ENCODE measurements at places on chromosomes 16 and 17.

DNA sequence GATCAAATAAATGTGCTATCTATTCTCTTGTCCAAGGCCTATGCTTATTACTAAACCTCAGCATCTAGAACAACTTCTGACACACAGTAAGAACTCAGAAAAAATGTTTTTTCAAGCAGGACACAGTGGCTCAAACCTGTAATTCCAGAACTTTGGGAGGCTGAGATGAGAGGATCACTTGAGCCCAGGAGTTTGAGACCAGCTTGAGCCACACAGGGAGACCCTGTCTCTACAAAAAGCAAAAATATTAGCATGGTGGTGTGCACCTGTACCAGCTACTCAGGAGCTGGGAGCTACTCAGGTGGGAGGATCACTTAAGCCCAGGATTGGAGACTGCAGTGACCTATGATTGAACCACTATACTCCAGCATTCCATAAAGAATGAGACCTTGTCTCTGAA is 32.5 kb downstream of the USP32 start:
- no peak for DNase-seq

- DNase-seq = peak; percentile 51
These were observed at the start of gene CASKIN2 for GRCh38 chr17:75515496-75516254. Gene CASKIN2 (minus strand): TSS chr17:75515537. CDS start chr17:75513804, 1,733 bp downstream.

- DNase-seq = no peak
These were observed 1.1 kb downstream of the KATNB1 start for GRCh38 chr16:57736419-57737351.

DNA sequence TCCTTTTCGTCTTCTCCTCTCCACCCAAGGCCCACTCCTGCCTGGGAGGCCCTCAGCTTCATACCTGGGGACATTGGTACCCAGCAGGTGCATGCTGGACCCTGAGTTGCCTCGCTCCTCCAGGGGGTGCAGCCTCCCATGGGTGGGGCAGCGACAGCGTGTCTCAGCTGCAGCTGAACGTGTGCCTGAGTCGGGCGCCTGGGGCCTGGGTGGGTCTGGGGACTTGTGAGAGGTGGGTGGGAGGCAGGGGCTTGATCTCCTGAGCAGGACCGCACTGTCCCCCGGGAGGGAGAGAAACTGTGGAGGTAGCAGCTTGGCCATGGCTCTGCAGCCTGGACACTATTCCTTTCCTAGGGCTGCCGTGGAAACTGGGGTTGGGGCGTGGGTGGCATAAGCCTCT is 24.8 kb upstream of the ENGASE start:
- no peak for DNase-seq

GRCh38 chr17:48066192-48066591 is 18.0 kb downstream of the NFE2L1 start:
- DNase-seq = no peak

- DNase-seq = no peak
These were observed 540.8 kb upstream of the HSBP1 start for GRCh38 chr16:83266848-83267553.

DNA sequence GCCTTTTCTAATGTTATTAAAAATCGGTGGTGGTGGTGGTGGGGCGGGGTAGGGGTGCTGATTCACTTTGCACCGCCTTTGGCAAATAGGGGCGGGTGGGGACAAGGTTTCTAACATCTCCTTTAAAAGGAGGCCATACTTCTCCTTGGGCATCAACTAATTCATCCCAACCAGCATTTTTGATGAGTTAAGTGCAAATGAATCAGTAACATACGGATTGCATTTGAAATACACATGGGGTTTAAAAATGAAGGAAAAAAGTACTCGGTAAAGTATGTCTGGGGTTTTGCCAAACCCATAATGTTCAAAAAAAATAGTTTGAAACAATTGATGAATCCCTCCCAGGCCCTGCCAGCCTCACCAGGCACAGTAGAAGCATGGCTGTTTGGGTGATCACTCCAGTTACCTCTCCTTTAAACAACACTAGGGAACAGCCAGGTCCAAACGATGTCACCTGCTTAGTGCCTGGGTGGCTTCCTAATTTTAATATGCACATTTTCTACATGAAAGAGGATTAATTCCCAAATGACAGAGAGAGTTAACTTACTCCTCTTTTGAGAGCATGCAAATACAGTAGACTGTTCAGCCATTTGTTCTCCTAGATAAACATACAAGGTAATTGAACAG is 107.2 kb downstream of the ANKFN1 start:
- DNase-seq = no peak

DNA sequence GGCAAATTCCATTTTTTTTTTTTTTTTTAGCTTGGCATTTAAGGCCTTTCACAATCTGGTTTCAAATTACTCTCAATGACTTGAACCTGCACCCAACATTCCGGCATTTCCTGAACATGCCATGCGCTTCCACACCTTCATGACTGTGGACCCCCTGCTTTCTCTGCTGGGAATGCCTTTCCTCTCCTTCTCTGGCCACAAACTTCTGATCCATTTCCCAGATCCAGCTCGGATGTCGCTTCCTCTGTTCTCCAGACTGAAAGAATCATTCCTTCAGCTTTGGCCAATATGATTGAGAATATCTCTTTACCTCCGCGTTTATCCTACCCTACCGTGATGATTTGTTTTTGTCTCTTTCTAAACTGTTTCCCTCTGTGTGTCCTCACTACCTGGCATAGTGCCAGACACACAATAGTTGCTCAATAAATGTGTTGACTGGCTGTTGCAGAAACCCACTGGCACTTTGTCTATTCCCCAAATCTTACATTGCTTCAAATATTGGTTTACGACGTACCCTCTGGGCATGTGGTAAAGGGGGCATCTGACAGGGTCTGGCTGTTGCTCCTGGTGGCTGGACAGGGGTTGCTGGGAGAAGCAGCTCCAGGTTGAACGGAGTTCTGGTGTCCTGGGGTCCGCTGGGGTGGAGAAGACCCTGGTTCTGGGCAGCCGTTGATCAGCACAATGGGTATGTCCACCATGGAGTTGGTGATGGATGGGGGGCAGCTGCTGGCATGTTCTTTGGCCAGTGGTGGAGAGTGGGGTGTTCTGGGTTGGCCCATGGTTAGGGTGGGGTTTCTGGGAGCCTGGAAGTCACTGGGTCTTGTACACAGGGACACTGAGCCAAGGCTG is 14.7 kb downstream of the TNS4 start:
- DNase-seq = no peak

GRCh38 chr16:82633964-82634600 is 7.3 kb downstream of the CDH13 start:
- DNase-seq = no peak

- DNase-seq = no peak
These were observed 4.8 kb upstream of the KRT36 start for GRCh38 chr17:41494524-41494923.

GRCh38 chr17:66304304-66305174 is 2.1 kb downstream of the PRKCA start:
- DNase-seq = no peak

DNA sequence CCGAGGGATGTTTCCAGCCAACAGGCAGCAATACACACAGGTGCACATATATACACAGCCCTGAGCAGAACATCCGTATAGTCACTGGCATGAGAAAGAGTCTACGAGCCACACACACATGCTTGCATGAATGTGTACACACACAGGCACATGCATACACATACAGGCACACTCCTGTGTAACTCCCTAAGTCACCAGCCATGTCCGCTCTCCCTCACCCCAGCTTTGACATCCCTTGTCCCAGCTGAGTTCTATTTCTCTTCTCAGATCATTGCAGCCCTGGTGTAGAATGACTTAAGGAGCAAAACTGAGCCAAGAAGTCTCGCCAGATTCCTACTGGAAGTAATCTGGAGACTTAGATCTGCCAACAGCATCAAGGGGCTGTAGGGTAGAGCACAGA is 13.1 kb downstream of the CDRT4 start:
- DNase-seq = no peak

DNA sequence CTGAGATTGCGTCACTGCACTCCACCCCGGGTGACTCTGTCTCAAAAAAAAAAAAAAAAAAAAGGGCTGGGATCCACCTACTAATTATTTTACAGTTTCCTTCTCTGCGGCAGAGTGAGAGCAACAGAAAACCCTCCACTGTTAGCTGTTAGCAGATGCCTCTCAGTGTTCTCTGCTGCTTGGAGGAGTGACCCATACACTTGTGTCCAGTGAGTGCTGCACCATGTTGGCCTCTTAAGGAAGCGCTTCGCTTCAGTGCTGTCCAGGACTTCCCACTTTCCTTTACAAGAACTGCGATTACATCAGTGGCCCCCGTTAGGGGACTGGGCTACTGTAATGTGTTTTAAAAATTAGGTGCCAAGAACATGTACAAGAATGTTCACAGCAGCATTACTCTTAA is 18.4 kb upstream of the CLEC18B start:
- no peak for DNase-seq

GRCh38 chr17:44864831-44865230 is 17.1 kb downstream of the HIGD1B start:
- no peak for DNase-seq

GRCh38 chr17:58325976-58326468 is 2.6 kb downstream of the TSPOAP1 start:
- no peak for DNase-seq

- DNase-seq = no peak
These were observed 24.2 kb downstream of the DNAH9 start for GRCh38 chr17:11622492-11622891.

DNA sequence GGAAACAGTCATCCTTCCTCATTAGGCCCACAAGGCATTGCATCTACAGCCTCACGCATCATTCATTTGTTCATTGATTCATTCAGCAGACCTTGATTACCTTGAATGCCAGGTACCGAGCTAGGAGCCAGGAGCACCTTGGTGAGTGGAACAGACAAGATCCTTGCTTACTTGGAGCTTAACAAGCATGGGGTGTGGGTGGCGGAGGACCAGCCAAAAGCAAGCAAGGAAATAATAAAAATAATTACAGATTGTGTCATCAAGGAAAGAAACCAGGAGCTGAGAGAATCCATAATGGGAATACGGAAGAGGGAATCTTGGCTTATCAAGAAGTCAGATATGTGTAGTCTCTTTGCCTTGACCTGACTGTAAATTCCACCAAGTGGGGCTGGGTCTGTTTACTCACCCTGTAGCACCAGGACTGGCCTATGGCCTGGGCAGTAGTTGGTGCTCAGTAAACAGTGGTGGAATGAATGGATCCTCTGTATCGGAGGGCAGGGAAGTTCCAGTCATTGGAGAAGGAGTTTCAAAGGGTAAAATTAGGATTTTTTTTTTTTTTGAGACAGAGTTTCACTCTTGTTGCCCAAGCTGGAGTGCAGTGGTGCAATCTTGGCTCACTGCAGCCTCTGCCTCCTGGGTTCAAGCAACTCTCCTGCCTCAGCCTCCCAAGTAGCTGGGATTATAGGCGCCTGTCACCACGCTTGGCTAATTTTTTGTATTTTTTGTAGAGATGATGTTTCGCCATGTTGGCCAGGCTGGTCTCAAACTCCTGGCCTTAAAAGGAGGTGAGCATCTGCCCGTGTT is 157.7 kb downstream of the MSI2 start:
- no peak for DNase-seq

GRCh38 chr17:4946312-4946976 is 1.9 kb downstream of the PFN1 start:
- DNase-seq = no peak

- DNase-seq = no peak
These were observed 77.4 kb downstream of the CDH13 start for GRCh38 chr16:82703871-82704768.

- DNase-seq = no peak
These were observed 43.7 kb downstream of the PKD1L3 start for GRCh38 chr16:71956486-71956885.

DNA sequence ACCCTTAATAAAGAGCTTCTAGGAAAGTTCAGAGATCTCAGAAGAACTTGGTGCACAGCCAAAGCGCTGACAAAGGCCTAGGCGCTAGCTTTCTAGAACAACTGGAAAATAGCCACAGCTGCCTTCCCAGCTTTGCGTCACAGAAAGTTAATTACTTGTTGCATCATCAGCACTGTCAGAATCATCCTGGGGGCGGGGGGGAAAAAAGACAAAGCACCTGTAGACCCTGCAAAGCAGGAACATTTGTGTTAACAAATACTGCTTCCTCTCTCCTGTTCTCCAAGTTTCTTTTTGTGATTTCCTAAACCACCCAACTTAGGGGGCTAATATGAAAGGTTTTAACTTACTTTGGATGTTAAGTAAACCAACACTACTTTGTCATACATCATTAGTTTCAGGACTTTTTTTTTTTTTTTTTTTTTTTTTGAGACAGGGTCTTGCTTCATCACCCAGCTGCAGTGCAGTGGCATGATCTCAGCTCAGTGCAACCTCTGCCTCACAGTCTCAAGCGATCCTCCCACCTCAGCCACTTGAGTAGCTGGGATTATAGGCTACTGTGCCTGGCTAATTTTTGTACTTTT is 4.8 kb upstream of the AARSD1 start:
- no peak for DNase-seq

- no peak for DNase-seq
These were observed 26.2 kb upstream of the ALKBH5 start for GRCh38 chr17:18157354-18157985.

- DNase-seq = no peak
These were observed 20.7 kb upstream of the C16orf78 start for GRCh38 chr16:49352892-49353291.

GRCh38 chr17:8327303-8327649 is 12.4 kb upstream of the ODF4 start:
- no peak for DNase-seq

GRCh38 chr17:17921192-17922069 is 50.8 kb downstream of the TOM1L2 start:
- DNase-seq = no peak

GRCh38 chr16:17835118-17835876 is 364.5 kb upstream of the XYLT1 start:
- no peak for DNase-seq

GRCh38 chr17:7293159-7293558 is 1.3 kb downstream of the YBX2 start:
- no peak for DNase-seq

DNA sequence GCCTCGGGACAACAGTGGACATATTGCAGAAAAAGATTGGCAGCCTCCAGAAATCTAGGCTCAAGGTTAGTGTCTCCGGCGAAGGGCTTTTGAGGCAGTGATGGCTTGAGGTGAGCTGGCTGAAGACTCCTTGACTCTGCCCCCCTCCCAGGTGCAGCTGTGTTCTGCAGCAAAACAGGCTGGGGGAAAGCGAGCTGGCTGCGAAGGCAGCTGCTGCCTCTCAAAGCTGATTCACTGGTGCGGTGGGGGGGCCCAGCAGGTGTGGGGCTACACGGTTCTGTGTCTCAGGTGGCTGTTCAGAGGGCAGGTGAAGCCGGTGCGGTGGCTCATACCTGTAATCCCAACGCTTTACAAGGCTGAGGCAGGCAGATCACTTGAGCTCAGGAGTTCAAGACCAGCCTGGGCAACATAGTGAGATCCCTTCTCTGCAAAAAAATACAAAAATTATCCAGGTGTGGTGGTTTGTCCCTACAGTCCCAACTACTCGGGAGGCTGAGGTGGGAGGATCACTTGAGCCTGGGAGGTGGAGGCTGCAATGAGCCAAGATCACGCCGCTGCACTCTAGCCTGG is 22.9 kb downstream of the C16orf96 start:
- DNase-seq = no peak
